ENCODE measurements at places on chromosomes 12 and 14. TPM values are rescaled to one million over a fixed set of nuclear protein-coding genes. Genes with fewer than 3 reads are reported as not detected.

Gene KRT71
- total RNA-seq: not detected

Gene CD69
- not detected for total RNA-seq

Gene PNN
- 46.4 TPM for total RNA-seq

Gene RHEBL1
- total RNA-seq: 4.9 TPM

Gene WSCD2
- not detected for total RNA-seq

Gene TAS2R30
- total RNA-seq: not detected

Gene PYGL
- total RNA-seq: 151 TPM

Gene PTCSC3
- not detected for total RNA-seq

Gene CLECL1
- total RNA-seq: not detected

Gene DTX1
- total RNA-seq: 0.42 TPM
